ENCODE measurements at places on chromosomes 3 and 15. TPM values are rescaled to one million over a fixed set of nuclear protein-coding genes. Genes with fewer than 3 reads are reported as not detected.

TIMMDC1 gene
- 19.0 TPM for total RNA-seq

ITIH1 gene
- 0.52 TPM for total RNA-seq

GHRL gene
- 0.42 TPM for total RNA-seq

SEMA5B gene
- total RNA-seq, result not detected

GPR171 gene
- total RNA-seq, result 10.6 TPM

TMEM89 gene
- total RNA-seq, result 0.42 TPM

CAMP gene
- not detected for total RNA-seq

FANCD2OS gene
- not detected for total RNA-seq

MAN2A2 gene
- 38.8 TPM for total RNA-seq

HCLS1 gene
- 113 TPM for total RNA-seq

GOLGA8Q gene
- 1.8 TPM for total RNA-seq

IQSEC1 gene
- total RNA-seq, result 135 TPM

CCDC80 gene
- under 0.01 TPM for total RNA-seq

ITGA11 gene
- total RNA-seq, result under 0.01 TPM

TPRG1 gene
- total RNA-seq, result 2.4 TPM

SH2D7 gene
- total RNA-seq, result not detected

BOC gene
- total RNA-seq, result not detected

SNTN gene
- total RNA-seq, result not detected

C3orf49 gene
- total RNA-seq, result not detected

PRSS50 gene
- not detected for total RNA-seq

ADIPOQ gene
- total RNA-seq, result under 0.01 TPM

TTC14 gene
- 52.5 TPM for total RNA-seq

CCDC39 gene
- total RNA-seq, result not detected

EIF3J gene
- total RNA-seq, result 71.6 TPM

CPB1 gene
- not detected for total RNA-seq

ZNF774 gene
- total RNA-seq, result under 0.01 TPM

EAF2 gene
- 13.4 TPM for total RNA-seq

CCR9 gene
- 0.94 TPM for total RNA-seq

GRAMD1C gene
- total RNA-seq, result 2.3 TPM

AMOTL2 gene
- 0.10 TPM for total RNA-seq

KCNMB3 gene
- total RNA-seq, result 0.31 TPM

BRPF1 gene
- total RNA-seq, result 40.9 TPM

GOLGA8S gene
- 0.10 TPM for total RNA-seq

FAM81A gene
- total RNA-seq, result 0.94 TPM

GREM1 gene
- total RNA-seq, result 0.10 TPM

OR5K1 gene
- total RNA-seq, result not detected

INKA1 gene
- 1.5 TPM for total RNA-seq

EBLN2 gene
- 18.8 TPM for total RNA-seq

CAMK2N2 gene
- not detected for total RNA-seq

ISL2 gene
- 0.21 TPM for total RNA-seq

MAP6D1 gene
- total RNA-seq, result 3.8 TPM

Data from mononuclear cell (primary cell).